ENCODE measurements at places on chromosomes 4 and X.
A peak's percentile ranks its signal among the peaks of the same experiment; 100 is the strongest.

- no peak for DNase-seq
Measured at GRCh38 chr4:173752610-173753230, 222.7 kb upstream of the HAND2 start.

GRCh38 chr4:149961876-149962597, 116.2 kb upstream of the DCLK2 start:
- no peak for DNase-seq

DNA sequence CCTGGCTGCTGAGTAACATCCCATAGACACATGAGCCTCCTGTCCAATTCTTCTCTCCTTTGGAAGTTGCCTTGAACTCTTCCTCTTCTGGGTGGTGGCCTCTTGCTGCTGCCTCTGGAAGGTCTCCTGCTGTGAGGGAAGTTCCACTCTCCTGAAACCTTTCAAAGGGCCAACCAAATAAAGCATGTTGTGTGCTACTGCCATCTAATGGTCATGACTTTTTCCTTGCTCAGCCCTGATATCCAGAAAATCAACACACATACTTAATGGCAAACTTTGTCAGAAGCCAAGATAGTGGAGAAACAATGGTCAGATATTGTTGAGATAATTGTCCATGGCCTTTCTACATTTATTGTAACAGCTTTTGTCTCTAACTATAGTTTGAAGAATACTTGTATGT, 19.1 kb upstream of the ZXDA start:
- DNase-seq = no peak

GRCh38 chr4:173498023-173498422, 32.0 kb downstream of the HAND2 start:
- DNase-seq = no peak

DNA sequence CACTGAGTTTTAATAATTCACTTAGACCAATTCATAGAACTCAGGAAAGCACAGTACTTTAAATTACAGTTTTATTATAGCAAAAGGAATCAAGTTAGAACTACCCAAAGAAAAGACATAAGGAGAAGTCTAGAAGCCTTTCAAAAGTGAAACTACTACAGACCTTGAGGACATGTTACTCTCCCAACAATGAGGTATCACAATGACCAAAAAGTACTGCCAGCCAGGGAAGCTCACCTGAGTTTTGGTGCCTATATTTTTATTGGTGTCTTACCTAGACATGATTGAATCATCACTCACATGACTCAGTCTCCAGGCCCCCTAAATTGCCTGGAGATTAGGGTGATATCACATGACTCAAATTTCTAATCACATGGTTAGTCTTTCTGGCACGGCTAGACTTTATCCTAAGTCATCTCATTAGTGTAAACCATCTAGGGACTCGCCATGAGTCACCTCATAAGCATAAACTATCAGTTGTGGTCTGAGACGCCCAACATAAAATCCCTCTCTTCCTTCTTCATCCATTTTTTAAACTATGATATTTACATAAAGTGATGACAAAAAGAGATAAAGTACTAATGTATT, 372.3 kb downstream of the TMA16 start:
- DNase-seq = no peak

DNA sequence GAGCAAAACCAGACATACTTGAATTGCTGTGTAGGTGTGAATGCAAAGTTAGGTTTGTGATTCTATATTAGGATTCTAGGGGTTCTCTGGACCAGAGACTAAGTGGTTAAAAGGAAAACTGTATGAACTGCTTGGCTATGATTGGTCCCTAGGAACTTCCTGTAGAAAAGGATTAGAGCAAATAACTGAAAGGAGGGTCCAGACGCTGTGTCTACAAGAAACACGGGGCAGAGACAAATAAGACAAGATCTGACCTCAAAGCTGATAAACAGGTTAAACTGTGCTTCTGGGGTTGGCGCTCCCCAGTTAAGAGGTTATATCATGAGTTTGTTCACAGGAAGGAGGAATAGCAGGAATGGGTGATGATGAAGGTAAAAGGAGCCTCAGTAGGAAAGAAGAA, 183.6 kb downstream of the MGST2 start:
- DNase-seq = no peak

- DNase-seq = no peak
Measured at GRCh38 chr4:91471280-91471679, 832.5 kb upstream of the GRID2 start.

- DNase-seq = no peak
Measured at GRCh38 chr4:78880874-78881492, 58.3 kb downstream of the PAQR3 start.

DNA sequence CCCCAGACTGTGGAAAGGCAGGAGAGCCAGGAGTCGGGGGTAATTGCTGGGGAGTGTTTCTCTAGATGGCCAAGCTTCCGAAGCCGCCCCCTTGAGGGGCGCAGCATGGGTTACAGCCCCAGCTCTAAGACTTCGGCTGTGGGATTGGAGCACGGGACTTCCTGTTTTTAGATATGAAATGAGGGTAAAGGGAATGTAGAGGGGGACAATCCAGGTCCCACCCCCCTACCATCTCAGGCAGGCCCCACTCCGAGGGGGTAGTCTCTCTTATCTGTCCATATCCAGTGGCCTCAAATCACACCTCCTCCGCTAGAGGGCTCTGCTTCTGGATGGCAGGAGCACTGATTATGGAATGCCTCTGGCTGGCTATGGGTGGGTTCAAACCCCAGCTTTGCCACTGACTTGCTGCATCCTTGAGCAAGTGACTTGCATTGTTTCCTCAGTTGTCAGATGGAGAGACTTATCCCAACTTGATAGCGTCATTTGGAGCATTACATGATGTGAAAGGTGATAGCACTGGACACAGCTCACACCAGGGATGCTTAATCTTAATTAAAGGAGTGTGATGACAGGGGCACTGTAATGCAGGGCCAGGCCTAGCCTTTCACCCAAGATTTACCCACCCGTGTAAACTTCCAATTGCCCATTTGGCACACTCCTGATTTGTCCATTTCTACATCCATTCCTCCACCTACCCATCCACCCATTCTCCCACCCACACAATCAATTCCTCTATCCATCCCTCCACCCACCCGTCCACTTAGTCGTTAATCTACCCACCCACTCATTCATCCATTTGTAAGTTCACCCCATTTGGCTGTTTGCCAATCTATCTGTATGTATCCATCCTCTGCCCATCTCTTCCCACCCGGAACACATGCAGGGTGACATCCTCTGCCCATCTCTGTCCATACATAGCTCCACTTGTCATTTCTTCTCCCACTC, 848 bp upstream of the KCND1 start:
- DNase-seq = peak; percentile 26

GRCh38 chrX:103396186-103396585, 19.8 kb downstream of the BEX3 start:
- DNase-seq = no peak

DNA sequence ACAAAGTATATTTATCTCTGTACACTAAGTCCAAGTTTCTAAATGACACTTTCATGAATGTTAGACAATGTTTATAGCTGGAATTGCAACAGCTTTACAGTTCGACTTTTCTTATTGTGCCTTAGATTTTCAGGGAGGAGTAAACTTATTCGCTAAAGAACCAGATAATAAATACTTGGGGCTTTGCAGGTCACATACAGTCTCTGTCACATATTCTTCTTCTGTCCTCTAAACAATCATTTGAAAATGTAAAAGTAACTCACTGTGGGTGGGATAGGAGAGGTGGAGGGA, 132.6 kb downstream of the SPRY1 start:
- no peak for DNase-seq
